ENCODE measurements at places on chromosomes 7 and 10.

DNA sequence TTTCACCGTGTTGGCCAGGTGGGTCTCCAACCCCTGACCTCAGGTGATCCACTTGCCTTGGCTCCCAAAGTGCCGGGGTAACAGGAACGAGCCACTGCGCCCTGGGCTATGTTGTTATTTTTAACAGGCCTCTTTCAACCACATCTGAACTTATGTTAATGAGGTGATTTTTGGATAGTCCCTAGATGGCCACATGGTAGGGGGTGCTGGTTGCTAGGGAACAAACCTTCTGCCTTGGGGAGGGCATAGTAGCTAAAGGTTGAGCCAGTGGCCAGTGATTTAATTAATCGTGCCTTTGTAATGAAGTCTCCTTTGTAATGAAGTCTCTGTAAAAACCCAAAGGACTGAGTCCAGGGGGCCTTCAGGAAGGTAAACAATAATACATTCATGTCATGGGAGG lies 9.1 kb downstream of the COMTD1 start:
- no peak for DNase-seq

DNA sequence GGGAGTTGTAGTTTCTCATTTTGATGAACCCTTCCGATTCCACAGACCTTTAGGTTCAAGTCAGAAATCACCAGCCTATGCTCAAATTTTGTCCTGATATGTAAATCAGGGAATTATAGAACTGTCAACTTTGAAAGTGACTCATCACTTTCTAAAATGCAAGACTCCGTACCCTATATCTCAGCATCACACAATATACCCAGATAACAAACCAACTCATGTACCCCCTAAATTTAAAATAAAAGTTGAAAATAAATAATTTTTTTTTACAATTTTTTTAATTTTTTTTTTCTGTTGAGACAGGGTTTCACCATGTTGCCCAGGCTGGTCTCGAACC lies 393 bp upstream of the ARHGAP19 start:
- DNase-seq = no peak

DNA sequence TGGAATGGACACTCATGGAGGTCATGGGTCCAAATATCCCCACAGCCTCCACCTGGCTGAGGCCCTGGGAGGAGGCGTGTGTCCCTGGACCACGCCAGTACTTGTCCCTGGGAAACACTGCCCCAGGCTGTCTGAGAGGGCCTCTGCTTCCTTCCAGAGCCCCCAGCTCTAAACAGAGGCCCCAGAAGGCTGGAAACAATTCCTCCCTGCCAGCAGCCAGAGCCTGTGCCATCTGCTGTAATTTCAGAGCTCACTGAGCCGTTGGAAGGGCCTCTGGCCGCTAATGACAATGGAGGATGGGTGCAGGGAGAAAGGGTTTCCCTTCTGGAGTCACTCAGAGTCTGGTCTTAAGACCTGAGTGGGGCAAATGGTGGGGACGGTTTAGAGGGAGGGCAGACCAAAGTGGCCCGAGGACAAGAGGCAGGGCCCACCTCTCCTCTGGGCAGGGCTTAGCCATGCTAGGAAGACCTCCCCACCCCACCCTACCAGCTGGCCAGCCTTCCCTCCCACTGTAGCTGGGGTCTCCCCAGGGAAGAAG lies 7.1 kb downstream of the CHAT start:
- DNase-seq = peak; percentile 55

GRCh38 chr7:150666412-150666811 lies 19.1 kb upstream of the GIMAP2 start:
- no peak for DNase-seq

- DNase-seq = no peak
Observed at GRCh38 chr10:7957591-7957990, 96.9 kb upstream of the GATA3 start.

DNA sequence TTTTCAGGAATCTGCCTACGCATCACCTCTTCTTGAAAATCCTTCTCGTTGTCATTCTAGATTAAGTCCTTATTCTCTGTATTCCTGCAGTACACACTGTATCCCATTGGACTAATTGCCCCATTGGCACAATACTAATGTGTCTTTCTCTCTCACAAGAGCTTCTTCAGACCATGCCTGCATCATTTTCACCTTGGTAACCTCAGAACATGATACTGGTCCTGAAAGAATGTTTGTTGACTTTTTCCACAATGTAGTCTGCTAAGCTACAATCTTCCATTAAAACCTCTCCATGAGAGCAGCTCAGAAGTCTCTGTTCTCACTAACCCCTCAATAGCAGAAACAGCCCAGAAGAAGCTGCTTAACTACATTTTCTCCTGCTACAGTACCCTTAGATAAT lies 270.7 kb downstream of the PCDH15 start:
- DNase-seq = no peak

Data from retina (tissue), 1 donor.